ENCODE measurements at places on chromosomes 6 and 20.

DNA sequence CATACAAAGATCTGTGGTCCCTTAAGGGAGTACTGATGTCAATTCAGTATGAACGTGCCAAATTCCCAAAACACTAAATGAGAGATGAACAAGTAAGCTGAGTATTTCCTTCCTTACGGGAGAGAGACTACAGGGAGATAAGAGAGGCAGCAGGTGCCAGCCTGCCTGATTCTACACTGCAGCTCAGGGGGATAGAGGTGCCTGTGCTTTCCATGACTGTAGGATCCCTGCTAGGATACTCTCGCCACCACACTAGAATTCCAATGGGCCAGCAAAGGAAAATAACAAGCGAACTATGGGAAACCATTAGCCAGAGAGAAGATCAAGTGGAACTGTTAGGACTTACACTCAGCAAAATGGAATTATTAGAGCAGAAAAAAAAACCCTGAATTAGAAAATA is 198.5 kb upstream of the BTBD3 start:
- no peak for DNase-seq

DNA sequence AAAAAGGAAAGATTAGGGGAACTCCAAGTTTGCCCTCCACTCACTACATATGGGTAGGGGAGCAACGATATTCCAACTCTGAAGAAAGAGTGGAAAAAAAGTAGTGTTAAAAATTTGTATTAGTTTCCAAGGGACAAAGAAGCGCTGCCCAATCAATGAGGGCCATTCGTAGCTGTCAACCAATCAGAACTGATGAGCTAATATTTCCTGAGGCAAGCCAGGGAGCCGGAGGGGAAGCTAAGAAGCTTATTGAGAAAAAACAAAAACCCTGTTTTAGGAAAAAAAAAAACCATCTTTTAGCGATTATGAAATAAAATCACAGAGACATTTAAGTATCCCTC is 59.5 kb downstream of the TRIM38 start:
- DNase-seq, result peak; percentile 74

GRCh38 chr6:129451187-129451586 is 258.8 kb downstream of the ARHGAP18 start:
- no peak for DNase-seq

DNA sequence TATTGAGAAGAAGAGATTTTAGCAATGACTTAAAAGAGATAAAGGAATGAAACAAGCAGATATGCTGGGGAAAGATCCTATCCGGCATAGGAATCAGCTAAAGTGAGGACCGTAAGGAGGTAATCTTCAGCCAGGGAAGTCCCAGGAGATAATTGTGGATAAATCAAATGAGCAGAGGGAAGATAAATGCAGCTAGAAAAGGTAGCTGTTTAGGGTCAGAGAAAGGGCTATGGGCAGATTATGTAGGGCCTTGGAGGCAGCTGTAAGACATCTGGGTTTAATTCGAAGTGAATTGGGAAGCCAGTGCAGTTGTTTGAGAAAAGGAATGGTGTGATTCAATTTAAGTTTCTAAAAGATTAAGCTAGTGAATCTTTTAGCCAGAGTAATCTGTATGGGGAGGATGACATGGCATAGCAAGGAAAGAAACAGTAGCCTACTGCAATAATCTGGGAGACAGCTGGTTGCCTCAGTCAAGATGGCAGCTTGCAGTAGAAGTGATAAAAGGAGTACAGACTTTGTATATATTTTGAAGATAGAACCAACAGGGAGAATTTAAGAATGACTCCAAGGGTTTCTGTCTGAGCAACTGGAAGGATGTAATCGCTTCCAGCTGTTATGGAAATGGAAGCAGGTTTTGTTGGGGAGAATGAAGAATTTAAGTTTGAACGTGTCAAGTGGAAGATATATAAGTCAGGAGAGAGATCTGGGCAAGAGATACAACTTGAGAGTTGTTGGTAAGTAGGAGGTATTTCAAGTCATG is 552.3 kb upstream of the FLRT3 start:
- no peak for DNase-seq

GRCh38 chr6:65289491-65289890 is 417.5 kb downstream of the EYS start:
- no peak for DNase-seq

GRCh38 chr6:34922177-34922663 is 33.2 kb downstream of the ANKS1A start:
- DNase-seq, result no peak

DNA sequence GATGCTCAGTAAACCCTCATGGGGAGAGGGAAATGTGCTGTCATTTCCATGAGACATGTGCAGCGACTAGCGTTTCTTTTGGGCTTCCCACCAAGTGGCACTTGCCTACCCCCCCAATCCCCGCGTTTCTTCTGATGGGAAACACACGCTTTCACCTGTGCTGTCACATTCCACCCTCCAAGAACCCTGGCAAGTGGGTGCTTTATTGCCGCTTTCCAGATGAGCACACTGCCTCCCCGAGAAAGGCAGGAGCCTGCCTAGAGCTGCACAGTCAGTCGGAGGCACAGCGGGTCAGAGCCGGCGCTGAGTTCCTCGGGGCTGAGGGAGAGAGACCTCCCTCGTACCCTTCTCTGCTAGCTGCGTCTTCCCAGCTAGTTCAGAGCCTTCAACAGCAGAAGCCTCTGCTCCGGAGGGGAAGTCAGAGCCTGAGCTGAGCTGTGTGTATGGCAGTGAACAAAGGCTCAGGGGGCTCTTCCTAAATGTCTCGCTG is 12.3 kb upstream of the CCDC167 start:
- no peak for DNase-seq

DNA sequence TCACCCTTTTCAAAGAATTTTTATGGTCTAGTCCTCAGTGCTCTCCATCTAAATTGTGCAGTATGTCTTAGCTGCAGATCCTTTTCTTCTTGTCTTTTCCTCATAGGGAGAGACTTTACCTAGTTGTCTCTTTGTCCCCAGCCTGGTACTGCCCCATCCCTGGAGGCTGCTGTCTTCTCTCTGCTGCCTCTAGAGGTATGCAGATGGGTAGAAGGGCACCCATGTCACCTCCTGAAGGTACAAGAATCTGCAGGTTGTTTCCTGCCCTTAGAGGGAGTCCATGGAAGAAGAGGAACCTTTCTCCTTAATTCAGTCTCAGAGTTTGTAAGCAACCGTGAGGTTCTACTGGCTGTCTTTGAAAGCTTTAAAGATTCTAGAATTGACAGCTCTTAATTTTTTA is 39.1 kb downstream of the MCM8 start:
- no peak for DNase-seq

DNA sequence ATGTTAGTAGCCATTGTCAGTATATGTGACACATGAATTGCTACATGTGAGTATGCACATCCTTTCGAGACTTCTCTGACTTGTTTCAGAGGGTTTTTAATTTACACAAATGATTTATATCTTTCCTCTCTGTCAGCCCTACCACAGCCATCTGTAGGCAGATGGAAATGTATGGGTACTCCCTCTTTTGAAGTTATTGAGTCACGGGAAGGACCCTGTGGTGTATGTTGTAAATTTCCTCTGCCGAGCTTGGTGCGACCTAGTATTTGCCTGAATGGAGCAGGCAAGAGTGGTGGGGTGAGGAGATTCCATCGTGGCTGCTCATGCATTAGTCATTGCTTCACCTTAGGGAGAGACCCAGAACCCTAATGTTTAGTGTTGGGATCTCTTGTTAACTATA is 171.9 kb downstream of the JARID2 start:
- DNase-seq, result no peak

- DNase-seq, result peak; percentile 71
Observed at GRCh38 chr6:109187399-109188114, 92.2 kb downstream of the CEP57L1 start.

DNA sequence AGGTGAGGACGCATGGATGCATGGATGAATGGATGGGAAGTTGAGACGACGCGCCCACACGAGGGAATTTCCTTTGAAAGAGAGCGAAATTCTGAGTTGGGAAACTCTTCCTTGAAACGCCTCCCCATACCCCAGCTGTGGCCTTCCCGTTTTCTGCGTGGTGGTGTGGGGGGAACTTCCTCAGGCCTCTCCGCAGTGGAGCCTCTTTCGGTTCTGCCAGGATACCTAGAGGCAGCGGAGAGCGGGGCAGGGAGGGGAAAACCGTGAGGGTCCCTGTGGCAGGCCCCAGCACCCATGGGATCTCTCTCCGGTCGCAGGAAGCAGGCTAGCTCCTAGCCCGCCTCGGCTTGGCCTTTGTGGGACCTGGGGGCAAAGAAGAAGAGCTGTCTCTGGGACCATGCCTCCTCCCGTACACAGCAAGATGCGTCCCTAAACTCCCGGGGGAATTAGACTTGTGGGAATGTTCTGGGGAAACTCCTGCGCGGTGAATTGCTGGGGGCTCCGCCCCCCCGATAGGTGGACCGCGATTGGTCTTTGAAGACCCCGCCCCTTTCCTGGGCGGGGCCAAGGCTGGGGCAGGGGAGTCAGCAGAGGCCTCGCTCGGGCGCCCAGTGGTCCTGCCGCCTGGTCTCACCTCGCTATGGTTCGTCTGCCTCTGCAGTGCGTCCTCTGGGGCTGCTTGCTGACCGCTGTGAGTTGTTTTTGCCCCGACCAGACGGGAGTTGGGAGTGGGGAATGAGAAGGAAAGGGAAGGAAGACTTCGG is at the start of gene CD40:
Gene CD40 (plus strand): TSS at position 611 of the 764 bp plus-strand sequence. CDS start 30 bp downstream, at position 641.
- peak; percentile 71 for DNase-seq

DNA sequence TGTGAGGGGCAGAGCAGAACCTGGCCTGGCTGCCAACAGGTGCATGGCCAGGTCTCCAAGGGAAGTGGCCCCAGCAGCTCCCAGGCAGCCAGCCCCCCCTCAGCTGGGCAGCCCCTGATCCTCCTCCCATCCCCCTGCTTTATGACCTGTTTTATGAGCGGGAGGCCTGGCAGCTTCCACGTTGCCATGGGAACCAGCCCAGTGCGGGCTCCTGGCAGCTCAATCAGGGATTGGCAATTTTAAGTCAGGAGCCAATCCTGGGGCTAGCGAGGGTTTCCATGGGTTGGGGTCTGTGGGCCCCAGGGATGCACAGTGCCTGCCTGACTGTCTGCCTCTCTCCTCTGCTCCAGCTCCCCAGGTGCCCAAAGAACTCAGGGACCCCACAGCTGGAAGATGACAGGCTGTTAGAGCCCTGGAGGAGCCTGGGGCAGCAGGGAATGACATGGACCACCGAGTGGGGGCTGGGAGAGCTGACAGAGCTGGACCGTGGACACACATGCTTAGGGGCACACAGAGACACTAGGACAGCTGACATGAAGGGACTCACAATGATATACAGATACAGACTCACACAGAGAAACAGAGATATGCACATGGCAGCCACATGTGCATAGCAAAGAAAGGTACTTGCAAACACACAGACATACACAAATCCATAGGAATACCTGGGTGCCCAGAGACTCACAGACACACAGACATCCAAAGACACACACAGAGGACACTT is 56.5 kb upstream of the SIRPA start:
- DNase-seq, result no peak

- peak; percentile 44 for DNase-seq
Observed at GRCh38 chr6:55445648-55446204, 118.5 kb downstream of the GFRAL start.

- peak; percentile 34 for DNase-seq
Observed at GRCh38 chr6:111605100-111605751, 452 bp downstream of the TRAF3IP2 start.

DNA sequence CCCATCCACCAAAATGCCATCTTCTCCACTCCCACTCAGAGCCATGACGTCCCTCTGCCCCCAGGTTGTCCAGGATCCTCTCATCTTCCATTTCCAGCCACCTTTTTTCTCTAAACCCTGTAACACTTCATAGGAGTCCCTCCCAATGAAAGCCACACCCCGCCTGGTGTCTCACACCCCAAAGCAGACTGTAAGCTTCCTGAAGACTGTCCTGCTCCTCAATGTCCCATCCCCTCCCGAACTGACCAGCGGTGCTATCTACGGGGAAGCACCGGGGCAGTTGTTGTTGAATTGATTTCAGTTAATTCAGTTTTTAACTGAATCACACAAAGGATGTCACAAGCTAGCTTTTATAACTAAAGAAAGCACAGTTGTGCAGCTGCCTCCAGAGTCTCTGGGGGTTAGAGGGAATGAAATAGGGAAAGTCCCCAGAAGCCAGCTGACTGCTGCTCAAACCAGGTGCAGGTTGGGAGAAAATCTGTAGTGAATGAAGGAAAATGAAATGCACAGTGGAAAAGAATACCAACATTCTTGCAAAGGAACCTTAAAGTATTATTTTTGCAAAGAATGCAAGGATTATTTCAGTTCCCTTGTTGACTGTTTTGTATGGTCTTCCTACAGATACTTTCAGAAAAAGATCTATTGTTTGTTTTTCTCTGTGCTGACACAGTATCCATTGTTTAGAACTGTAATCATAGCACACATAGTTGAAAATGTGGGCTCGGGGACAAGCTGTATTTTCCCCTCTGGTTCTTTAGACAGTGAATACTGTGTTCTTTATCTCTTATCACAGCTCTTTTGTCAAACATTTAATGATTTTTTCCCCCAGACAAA is 222.6 kb upstream of the QKI start:
- DNase-seq, result no peak

GRCh38 chr6:45419571-45420082 is 41.9 kb upstream of the SUPT3H start:
- peak; percentile 46 for DNase-seq

GRCh38 chr20:22475662-22476061 is 108.7 kb downstream of the FOXA2 start:
- DNase-seq, result no peak

GRCh38 chr6:117547688-117548621 is 54.4 kb downstream of the GOPC start:
- DNase-seq, result peak; percentile 31

DNA sequence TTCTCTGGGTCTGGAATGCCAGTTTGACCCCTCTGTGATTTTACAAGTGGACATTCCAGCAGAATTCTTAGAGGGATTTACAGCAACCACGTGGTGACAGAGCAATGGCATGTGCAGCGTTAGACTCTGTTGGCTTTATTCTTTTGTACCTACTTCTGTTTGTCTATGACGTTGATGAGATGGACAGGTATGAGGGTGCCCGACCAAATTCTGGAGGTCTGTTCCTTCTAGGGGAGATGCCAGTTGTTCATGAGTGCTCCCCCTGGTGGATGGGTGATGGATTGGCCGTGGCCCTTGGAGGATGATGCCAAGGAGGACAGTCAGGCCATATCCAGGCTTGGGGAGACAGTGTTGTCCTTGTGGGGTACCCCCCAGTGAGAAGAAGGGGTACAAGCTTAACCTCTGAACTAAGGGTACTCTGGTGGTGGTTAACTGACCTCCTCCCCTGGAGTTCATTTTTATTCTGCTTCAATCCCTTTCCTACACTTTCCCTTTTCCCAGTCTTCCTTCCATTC is 198.6 kb downstream of the DTNBP1 start:
- DNase-seq, result peak; percentile 24

- DNase-seq, result no peak
Observed at GRCh38 chr6:152783217-152783878, 32.8 kb downstream of the VIP start.

- no peak for DNase-seq
Observed at GRCh38 chr6:104656235-104656634, 203.5 kb downstream of the HACE1 start.
